ENCODE measurements at places on chromosomes 5 and 9.

DNA sequence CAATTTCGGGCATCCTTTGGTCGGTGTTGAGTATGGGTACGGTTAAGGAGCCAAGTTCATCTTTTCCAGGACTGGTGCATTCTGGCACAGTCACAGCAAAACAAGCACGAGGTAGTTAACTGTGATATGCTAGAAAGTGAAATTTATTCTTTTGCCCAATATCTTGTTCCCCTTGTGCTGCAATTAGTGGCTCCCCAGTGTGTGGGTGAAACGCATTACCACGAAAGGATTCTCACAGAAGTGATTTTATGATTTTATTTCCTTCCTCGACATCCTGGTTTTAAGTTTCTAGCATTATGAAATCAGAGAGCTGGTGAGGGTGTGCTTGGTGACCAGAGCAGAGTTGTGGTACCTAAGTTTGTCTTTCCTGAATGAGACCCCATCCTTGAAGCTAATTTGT is 1.5 kb downstream of the FRMPD1 start:
- DNase-seq = no peak

DNA sequence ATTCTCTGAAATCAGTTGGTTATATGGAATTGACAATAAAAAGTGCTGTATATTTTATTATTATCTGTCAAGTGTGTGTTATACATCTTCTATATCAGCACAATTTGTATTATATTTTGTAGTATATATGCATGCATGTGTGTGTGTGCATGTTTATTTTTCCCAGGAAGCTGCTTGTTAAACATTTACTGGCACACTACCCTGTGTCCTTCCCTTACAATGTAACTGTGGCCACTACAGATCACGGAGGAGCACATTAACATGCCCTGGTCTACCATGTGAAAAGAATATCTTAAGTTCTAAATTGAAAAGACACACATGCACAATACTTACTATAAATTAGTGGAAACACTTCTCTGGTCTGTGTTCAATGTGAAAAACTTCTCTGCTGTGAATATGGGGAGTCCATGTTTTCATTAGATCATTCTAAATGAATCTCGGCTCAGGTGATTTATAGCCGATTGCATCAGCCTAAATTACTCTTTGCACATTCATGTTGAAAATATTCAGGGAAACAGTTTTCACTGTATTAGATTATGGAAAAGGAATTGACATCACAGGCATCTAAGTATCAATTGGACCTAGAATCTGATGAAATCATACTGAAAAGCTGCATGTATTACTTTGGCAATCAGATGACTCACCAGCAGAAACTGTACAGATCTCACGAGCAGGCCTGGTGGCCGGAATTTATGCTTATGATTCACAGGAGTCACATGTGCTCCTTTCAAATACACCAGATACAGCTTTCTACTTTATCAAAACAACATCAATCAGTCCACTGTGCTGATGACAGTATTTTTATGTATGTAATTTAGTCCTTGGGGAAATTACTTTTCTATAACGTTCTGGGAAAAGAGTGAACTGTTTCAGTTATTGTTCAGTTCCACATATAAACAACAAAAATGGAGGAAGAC is 39.4 kb downstream of the LURAP1L start:
- no peak for DNase-seq

DNA sequence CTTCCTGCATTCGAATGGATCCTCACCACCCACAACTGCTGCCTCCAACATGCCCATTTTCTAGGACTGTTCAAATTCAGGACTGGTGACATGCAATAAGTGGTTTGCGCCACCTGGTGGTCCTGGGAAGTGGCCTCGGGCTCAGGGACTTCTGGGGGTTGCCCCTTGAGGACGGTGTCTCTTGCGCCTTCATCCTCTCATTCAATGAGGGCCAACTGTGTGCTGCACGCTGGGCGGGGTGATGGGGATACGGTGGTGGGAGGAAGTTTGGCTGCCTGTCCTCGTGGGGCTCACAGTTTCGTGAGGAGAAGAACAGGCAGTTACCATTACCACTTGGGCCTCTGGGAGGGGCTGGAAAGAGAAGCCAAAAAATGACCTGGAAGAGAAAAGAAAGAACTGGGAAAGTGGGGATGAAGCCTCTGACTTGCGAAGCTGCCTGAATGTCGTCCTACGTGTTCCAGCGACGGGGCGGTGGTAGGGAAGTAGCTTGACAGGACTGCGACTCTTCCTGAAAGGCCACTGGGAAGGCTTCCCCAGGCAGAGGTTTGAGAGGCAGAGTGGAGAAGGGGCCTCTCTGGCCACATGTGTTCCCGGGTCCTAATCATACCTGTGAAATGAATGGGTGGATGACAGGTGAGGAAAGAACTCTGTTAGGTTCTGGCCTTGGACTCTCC is 49.0 kb downstream of the PSD2 start:
- peak; percentile 58 for DNase-seq

- DNase-seq = no peak
These were observed 71.4 kb upstream of the STXBP1 start for GRCh38 chr9:127540664-127541041.

DNA sequence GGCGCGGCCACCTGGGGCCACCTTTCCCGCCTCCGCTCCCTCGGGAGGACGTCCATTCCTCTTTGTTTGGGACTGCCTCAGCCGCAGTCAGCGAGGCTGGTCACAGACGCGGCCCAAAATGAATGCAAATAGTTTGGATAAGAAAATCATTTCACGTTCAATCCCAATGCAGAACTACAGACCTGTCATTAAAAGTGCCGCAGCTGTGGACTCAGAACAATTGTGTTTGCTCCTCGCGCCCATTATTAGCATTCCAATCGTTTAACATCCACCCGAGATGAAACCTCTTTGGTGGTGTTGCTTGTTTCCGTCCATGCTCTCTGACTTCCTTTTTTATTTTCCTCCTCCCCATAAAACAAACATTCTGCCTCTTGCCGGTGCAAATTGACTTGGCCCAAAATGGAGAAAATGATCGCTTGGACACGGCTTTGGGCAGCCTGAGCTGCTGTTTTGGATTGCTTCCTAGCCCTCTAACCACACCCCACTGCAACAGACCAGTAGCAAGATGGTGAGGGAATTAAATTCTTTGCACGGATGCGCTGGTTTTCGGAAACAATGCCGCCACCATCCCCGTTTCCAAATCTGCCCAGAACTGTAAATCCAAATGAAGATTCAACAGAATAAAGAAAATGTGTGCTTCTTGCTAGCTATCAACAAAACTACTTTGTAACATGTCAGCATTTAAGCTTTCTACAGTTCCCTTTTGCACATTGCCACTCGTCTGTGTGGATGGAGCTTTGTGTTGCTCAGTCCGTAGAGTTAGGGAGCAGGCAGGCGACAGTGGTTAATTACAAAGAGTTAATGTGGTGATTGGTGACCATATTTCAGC is 784 bp downstream of the NLN start:
- no peak for DNase-seq

DNA sequence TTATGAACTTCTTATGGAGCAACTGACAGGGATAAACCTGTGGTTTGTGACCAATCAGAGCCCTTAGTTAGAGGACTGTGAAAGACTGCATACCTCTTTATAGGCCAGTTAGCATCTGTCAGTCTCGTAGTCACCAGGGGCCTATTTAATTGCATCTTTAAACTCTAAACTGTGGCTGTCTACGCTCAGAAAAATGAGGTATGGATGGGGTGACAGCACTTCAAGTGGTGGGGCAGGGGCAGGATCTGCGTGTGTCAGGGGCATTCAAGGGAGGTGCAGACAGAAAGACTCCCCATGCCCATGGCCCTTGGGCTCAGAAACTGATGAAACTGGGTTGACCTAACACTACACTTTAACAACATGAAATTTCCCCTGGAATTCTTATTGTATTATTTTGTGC is 132.6 kb upstream of the TBCA start:
- no peak for DNase-seq

DNA sequence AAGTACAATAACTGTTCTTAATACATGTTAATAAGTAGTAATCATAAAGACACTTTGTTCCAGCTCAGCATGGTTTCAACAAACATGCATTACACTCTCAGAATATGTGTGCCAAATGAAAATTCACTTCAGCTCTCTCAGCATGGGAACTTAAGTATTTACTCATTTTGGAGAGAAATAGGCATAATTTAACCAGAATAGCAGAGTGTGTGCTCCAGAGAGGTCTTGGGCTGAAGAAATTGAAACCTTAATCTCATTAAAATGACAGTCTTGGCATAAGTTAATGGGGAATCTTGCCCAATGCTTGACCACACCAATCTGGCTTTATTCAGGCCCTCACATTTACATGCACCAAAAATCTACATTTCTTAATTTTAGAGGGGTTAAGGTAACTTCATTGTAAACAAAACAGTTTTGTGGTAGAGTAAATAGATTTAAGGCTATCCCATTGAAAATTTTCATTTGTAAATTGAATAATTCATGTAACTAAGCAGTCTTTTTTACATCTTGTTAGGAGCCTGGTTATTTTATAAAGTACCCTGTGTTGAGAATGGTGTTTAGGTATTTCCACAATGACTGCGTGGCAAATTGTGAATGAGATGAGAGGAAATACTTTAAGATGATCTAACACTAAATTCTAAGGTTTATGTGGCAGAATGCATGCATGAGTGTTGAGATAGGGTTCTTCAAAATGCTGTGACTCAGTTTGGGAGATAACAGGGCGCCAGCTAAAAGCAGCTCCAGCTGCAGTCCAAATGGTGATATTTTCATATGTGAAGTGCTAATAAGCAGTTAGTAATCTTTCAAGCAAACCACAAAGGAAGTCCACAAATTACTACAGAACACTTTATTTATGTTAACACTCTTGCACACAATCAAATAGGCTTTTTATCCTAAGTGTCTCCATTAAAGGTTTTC is 11.3 kb upstream of the LOX start:
- no peak for DNase-seq

DNA sequence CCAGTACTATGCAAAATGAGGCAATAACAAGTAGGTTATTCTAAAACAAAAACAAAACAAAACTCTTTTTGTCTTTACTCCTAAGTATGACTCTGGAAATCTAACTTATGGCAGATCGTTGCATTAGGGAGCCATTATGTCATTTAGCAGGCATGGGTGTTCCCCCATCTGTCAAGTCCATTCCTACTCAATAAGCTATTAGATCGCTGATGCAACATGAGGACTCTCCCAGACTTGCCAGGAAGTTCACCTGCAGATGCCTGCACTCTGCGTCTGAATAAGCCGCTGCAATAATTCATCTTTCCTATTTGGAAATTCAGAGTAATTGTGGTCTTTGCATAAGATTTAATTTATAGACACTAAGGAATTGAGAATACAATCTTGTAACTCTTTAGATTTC is 585.0 kb downstream of the KIF4B start:
- no peak for DNase-seq

DNA sequence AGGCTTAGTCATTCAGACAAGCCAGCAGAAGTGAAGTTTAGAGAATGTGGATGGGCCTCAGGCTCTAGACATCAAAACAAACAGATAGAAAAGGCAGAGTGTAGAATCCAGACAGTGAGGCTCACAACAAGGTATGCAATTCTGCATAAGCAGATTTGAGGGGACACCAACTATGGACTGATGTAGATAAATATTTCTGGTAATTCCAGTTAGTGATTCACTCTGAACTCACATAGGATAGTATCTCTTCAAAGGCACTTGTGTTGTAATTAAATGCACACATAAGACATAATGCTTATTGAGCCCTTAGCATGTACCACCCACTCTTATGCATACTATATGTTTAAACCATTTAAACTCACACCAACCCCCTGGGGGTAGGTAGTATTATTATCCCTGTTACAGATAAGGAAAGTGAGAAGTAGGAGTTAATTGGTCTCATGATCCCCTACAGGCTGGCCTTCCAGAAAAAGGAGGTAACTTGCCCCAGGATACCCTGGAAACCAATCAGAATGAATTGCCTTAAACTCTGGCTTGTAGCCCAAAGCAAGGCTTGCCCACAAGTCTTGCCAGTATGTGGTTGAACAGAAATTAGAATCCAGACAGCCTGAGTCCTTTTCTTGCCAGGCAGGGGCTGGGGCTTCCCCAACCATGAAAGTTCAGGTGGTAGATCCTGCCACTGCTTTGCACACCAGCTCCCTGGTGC is 39.5 kb upstream of the HSPB3 start:
- DNase-seq = no peak

GRCh38 chr9:16138561-16139491 is 586.0 kb downstream of the CCDC171 start:
- DNase-seq = no peak

Measured in T follicular helper cell (primary cell).